ENCODE measurements at places on chromosomes 1 and 21.

DNA sequence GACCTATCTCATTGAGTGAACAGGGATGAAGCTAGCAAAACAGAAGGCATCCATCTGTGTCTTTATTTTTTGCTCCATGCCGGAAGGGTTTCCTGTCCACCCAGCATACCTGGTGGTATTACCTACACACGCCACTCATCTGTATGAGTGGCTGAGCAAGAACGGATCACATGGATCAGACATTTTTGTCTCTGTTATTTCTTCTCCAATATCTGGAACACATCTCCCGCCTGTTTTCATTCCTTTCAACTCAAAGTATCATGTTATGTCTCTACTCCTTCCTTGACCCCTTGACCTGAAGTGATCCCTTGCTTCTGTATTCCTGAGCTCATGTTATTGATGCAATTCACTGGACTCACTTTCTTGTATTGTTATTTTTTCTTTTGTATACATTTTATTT lies 24.7 kb downstream of the ADAMTS1 start:
- DNase-seq, result no peak

- no peak for DNase-seq
These were observed 141.9 kb downstream of the CLEC20A start for GRCh38 chr1:178354816-178355215.

- DNase-seq, result no peak
These were observed 34.1 kb upstream of the ARHGEF16 start for GRCh38 chr1:3420218-3420951.

DNA sequence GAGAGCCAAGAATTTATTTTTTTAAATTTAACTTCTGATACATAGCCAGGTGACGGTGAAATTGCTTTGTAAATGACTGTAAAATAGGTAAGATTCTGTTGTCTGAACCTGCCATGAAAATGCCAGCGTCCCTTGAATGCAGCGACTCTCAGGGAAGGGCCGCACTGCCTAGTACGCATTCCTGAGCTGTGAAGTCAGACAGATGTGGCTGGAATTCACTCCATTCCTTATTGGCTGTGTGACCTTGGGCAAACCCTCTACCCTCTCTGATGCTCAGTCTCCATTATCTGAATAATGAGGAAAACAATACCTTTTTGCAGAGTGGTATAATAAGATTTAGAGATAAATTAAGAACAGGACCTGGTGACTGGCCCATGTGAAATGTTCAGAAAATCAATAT lies 167.1 kb upstream of the DAB1 start:
- no peak for DNase-seq
